Stimulated activated CD4-positive, alpha-beta T cell treated with anti-CD3 and anti-CD28 coated beads, Interleukin-1b, Interleukin-23, amount 100 ng/mL, for 48 hours (primary cell): ENCODE measurements at places on chromosomes 3 and 15.

DNA sequence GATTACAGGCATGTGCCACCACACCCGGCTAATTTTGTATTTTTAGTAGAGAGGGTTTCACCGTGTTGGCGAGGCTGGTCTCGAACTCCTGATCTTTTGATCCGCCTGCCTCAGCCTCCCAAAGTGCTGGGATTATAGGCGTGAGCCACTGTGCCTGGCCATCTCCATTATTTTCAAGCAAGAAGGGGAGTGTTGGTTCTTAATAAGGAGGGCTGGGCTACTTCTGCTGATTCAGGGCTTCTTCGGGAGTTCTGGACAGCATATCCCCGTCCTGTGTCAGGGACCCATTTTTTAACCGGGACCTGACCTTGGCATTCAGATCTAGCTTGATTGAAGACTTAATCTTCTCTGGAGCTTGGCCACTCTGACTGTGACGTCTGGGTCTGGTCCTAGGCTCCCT, 74.1 kb upstream of the SYN2 start:
- DNase-seq = no peak

- DNase-seq = no peak
Measured at GRCh38 chr15:76173317-76173834, 113.6 kb downstream of the TMEM266 start.

- DNase-seq = no peak
Measured at GRCh38 chr3:39448506-39449233, 18.8 kb upstream of the MOBP start.

GRCh38 chr3:145716519-145716918, 444.5 kb downstream of the PLOD2 start:
- no peak for DNase-seq

DNA sequence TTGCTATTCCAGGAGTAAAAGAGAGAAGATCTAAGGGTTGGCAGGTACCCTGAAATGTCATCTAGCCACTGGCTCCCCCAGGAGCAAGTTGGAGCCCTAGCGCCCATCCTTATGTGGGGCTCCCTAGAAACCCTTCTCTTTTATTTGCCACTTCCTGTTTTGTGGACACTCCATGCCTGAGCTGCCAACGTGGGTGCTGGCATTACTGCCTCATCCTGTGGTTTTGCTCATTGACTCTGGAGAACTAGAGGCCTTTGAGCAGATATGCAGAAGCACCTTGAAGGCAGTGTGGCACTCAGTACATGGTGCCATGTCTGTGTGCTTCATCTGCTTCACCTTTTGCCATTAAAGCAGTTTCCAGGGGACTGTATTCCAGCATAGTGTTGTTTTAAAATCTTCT, 8.1 kb downstream of the EDEM1 start:
- peak; percentile 60 for DNase-seq

DNA sequence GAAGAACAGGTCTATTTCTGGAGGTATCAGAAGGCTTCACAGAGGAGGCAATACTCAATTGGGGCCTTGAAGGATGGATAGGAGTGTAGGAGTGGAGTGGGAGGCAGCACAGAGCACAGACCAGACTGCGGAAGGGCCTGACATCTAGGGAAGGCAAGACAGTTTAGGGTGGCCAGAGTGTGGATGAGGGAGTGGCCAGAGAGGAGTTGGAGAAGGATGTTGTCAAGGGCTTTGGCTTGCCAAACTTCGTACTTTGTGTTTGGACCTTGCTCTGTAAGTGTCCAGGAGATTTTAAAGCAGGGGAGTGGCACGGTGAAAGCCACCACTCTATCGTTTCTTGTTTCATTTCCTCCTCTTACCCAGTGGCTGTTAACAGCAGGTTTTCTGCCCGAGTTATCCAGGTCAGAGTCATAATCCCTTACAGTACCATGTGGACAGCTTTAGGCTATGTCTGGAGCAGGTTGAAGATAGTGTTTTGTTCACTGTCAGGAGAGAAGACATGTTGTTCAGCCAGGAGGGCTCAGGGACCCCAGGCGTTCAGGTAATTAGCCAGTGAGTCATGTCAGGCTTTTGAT, 12.3 kb downstream of the SMAD3 start:
- DNase-seq = no peak

DNA sequence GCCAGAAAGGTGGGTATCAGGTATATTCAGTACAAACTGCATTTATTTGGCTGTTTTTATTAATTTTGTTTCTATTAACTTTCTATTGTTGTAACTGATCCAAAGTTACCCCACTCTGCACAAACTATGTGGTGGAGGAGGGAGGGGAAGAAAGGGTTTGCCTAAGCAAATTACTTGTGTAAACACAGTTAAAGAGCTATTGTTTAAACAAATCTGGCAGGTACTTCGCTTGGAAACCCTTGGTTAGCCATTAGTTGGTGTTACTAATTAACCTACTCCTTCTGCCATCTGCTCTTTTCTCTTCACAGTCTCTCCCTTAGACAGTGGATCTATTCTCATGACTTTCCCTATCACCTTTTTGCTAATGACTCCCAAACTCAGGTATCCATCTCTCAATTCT, 328.4 kb upstream of the NECTIN3 start:
- DNase-seq = no peak
